ENCODE measurements at places on chromosomes 3 and 15. TPM values are rescaled to one million over a fixed set of nuclear protein-coding genes. Genes with fewer than 3 reads are reported as not detected.

IL20RB gene
- total RNA-seq: 1.4 TPM

DNA sequence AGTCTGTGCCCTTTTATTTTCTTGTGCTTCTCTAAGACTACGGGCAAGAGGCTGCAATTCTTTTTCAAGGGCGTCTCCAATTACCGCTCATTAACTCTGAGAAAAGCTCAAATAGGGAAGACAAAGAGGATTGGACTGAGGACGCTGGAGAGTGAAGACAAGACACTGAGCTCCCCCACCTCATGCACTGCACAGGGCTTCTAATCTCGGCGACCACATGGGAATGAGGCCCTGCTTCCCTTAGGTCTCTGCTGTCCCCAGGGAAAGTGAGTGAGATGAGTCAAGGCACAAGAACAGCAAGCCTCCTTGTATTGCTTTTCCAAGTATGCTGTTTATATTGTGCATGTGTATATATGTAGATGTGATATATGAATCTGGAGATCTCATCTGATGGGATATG is 392.2 kb upstream of the CFAP20DC start:
- peaks cover 33% of the 10 kb centered on the region for H3K4me1 ChIP-seq
- no peak for DNase-seq

TAMM41 gene
- total RNA-seq: 20.9 TPM

DNA sequence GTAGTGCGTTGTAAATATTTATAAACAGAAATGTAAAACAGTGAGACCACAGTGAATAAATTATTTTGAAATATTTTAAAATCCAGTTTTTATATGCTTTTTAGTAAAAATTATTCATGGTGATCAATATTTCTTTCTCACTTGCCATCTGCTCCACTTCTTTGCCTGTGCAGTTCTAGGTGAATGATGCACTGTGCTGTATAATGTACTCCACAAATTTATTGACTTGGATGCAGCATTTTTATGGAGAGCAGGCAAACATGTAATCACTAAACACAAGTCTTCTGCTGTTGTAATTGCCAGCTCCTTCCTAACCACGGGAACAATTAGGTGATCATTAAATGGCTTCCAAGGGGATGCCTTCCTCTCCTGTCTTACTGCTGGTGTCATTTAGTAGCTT is 395.9 kb downstream of the PTPRG start:
- no peak overlapping the region for H3K27ac ChIP-seq
- no peak for DNase-seq
- H3K4me3 ChIP-seq: no peak overlapping the region
- no peaks in the 10 kb centered on the region for H3K4me1 ChIP-seq
- no peaks in the 10 kb centered on the region for H3K27me3 ChIP-seq
